ENCODE measurements at places on chromosomes 2 and 18. TPM values are rescaled to one million over a fixed set of nuclear protein-coding genes. Genes with fewer than 3 reads are reported as not detected.

Gene FAM237A
- polyA plus RNA-seq, result 3.7 TPM

Gene EGR4
- 4.6 TPM for polyA plus RNA-seq

Gene UPP2
- polyA plus RNA-seq, result not detected

Gene ZEB2
- polyA plus RNA-seq, result 38.7 TPM

Gene C18orf63
- 13.7 TPM for polyA plus RNA-seq

Gene RIT2
- polyA plus RNA-seq, result 0.82 TPM

Gene MALT1
- polyA plus RNA-seq, result 25.4 TPM

Gene AQP4
- 8.2 TPM for polyA plus RNA-seq

Gene SMYD1
- polyA plus RNA-seq, result 3.1 TPM

Gene GAREM1
- polyA plus RNA-seq, result 10.7 TPM

Gene ALPP
- polyA plus RNA-seq, result not detected

Gene PLEKHB2
- 86.5 TPM for polyA plus RNA-seq

Gene THAP4
- 73.5 TPM for polyA plus RNA-seq

Measured in testis (tissue), 5 donors.